PC-3 (cell line): ENCODE measurements at places on chromosomes 2 and 18.

DNA sequence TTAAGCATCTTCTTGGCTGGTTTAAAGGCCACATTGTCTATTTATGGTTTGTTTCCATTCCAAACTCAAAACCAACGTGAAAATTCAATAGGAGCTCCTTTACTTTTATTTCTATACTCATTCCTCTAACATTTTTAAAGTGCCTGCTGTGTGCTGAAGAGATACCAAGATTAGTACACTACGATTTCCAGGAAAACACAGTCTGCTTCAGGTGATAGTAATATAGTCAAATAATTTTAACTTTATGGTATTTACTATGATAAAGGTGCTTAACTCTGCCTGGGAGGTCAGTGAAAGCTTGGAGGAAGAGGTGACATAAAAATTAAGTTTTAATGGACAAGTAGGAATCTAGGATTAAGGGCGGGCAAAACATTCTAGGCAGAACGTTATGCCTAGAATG, 121.4 kb downstream of the KIAA1328 start:
- no peak for DNase-seq

DNA sequence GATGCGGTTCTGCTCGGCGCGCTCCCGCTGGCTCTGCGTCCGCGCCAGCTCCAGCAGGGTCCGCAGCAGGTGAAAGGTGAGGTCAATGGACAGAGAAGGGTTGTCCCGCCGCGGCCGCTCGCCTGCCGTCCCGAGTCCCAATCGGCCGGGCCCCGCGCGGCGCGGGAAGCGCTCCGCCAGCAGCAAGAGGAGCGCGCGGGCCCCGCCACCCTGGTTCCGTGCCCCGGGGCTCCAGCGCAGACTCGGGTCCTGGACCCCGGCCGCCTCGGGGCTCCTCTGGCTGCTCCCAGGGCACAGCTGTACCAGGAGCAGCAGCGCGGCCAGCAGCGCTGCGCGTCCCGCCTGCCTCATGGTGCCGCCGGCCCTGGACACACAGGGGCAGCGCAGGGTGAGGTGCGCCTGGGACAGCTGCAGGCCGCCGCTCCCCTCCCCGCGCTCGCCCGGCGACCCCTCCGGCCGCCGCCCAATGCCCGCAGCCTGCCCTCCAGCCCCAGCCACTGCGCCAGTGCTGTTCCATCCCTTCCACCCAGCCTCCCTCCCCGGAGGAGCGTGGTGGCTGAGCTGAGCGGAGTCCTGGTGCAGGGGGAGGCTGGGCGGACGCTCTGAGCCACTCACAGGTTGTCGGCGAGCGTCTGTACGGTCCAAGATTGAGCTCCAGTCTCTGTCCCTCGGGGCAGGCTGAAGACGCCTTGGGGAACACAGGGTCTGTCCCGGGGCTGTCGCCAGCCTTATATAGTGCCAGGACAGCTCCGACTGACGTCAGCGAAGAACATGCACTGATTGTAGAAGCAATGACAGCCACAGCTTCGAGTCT, 493 bp downstream of the UCN start:
- DNase-seq, result no peak

DNA sequence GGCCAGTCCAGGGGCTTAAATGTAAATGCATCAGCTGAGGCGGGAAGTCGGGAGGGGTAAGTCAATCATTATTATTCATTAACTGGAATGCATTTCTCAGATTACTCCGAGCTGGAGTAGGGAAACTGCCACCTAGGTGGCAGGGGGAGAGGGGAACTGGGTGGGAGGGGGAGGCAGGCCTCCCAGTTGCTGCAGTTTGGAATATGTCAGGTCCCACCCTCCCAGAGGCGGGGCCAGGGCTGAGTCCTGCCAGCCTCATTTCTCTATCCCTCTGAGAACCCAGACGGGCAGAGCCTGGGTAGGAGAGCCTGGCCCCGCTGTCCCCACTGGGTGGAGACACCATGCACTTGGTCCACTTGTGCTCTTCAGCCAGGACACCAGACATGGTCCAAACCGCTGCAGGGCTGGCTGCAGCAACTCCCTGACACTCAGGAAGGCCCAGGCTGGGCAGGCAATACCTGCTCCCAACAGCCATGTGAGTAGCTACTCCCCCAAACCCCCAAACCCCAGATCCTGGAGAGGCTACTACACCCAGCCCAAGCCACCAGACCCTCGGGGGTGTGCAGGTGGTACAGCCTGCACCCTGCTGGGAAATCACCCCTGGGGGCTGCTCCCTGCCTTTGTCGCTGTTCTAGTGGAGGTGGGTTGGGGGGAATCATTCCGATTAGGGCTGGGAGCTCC, at the start of gene GPBAR1:
Gene GPBAR1 (plus strand): TSS at position 274 of the 681 bp plus-strand sequence. CDS start 1,710 bp downstream, outside the sequence.
- no peak for DNase-seq

GRCh38 chr2:109721135-109721534, 73.0 kb upstream of the RGPD5 start:
- no peak for DNase-seq

DNA sequence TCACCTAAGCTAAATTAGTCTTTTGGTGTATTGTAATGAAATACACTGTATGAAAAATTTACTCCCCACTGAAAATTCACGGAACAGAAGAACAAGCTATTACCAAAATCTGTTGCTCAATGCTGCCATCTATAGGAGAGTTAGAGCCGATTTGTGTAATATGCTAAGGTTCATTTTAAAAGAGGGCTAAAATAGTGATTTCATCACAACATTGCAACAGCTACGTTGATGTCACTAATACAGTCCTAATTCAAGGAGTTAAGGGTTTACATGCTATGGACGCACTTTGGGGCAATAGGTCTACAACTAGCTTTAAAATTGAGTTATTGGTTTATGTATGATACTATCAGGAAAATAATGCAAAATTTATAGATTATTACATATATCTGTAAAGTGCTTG, 3.0 kb upstream of the IRS1 start:
- DNase-seq, result peak; percentile 83

- DNase-seq, result peak; percentile 12
These were observed 53.8 kb upstream of the ASB18 start for GRCh38 chr2:236317938-236318396.

GRCh38 chr2:177670791-177671535, 278.4 kb downstream of the AGPS start:
- no peak for DNase-seq

DNA sequence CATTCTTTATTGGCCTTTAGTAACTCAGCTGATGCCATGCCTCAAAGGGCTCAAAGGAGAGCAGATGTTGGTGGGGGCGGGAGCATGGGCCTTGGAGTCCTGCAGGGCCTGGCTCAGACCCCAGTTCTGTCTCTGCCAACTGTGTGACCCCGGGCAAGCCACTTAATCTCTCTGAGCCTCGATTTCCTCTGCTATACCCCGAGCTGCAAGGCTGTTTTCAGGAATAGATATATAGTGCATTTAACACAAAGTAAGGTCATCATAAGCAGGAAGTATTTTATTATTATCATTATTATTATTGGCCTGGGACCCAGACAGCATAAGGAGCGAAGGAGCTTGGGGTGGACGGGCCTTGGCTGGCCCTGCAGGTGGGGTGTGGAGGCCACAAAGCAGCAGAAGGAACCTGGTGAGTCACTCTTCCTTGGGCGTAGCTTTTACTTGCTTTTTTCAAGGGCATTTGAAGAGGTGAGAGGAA, 162.7 kb downstream of the INHBB start:
- DNase-seq, result peak; percentile 29

GRCh38 chr18:35481960-35482366, 15.8 kb downstream of the INO80C start:
- DNase-seq, result peak; percentile 28

DNA sequence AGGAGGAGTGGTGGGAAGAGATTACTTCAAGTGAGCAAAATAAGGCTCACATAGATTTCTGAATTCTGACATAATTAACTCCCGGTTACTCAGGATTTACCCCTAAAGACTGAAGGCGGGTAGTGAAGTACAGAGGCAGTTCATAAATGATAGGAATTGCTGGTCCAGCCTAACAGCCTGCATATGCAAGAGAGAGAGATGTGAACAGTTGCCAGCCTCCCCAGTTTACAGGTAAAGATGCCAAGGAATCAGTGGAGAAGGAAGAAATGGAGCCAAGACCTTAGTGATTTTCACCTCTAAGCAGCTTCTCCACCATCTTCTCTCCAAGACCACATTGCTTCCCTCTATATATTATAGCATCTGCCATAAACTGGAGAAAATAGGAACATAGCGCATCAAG, 91.8 kb upstream of the THUMPD2 start:
- DNase-seq, result no peak

GRCh38 chr2:126966601-126967000, 67.9 kb downstream of the TEX51 start:
- no peak for DNase-seq

DNA sequence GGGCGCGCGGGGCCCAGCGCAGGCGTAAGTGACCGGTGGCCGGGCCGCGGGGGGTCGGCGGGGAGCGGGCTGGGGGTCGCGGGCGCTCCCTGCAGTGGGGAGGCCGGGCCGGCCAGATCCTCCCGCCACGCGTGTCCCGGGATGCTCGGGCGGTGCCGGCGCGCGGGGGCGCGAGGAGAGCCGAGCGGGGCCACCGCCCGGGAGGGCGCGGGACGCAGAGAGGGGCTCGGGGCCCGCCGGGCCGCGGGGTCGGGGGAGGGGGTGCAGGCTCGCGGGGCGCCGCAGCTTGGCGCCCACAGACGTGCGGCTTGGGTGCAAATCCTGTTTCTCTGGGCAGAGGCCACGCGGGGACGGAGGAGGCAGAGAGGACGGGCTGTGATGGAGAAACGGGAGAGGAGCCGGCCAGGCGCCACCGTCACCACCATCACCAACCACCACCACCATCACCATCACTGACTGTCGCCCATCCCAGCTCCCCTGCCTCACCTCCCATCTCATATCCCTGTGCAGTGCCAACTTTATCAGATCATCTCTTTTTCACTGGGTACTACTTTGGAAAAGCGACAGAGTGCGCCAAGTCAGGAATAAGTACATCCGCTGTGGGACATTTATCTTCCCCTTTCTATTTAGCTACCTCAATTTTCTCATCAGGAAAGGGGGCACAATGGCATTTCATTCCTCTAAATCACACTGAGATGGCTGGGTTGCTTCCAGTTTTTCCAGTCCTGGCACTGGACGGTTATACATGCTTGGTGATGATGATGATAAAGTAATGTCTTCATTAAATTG, 97.2 kb upstream of the GPR45 start:
- DNase-seq, result no peak

DNA sequence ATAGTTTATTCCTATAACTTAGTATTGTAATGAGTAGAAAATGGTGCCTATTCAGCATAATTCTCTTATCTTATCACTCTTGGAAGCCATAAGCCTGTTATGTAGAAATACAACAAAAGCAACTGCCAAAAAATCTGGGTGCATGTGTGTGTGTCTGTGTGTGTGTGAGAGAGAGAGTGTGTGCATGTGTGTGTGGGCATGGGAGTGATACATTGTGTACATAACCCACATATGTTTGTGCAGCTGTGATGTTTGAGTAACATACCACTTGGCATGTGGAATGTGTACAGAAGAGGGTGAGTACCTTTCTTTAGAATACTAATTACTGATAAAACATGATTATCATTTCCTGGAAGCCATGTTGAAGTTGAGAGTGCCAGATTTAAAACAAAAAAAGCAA, 642.3 kb upstream of the SYT4 start:
- peak; percentile 14 for DNase-seq

DNA sequence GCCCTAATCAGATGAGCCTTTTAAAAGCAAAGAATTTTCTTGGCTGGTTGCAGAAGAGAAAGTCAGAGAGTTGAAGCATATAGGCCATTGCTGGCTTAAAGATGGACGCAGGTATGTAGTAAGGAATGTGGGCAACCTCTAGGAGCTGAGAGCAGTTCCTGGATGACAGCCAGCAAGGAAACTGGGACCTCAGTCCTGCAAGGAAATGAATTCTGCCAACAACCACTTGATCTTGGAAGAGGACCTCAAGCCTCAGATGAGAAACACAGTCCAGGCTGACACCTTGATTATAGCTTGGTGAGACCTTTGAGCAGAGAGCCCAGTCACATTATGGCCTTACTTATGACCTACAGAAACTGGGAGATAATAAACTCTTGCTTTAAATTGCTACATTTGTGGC, 15.7 kb downstream of the PHOSPHO2 start:
- DNase-seq, result no peak

DNA sequence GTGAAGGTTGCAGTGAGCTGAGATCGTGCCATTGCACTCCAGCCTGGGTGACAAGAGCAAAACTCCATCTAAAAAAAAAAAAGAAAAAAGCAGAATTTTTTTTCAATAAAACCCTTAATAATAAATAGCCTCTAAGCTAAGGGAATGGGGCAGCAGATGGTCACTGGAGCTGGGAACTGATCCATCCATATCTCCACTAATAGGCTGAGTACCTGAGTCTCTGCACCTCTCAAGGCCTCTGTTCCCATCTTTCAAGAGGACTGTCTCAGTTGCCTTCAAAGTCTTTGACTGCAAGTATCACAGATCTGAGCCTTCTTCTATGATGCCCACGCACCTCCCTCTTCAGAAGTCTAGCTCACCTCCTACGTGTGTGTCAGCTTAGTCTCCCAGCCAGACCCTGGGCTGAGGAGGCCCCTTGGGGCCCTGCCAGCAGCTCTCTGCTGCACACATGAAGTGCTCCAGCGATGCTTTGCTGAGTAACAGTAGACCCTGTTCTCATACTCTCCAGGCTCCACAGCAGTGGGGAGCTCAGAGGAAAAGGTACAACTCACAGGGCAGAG, 32.9 kb downstream of the ST8SIA5 start:
- no peak for DNase-seq

- DNase-seq, result no peak
These were observed 36.0 kb downstream of the SMAD7 start for GRCh38 chr18:48914581-48915251.

GRCh38 chr2:79887747-79888374, 375.0 kb downstream of the CTNNA2 start:
- peak; percentile 73 for DNase-seq

- DNase-seq, result peak; percentile 83
These were observed 2.9 kb upstream of the RBBP8 start for GRCh38 chr18:22930089-22930713.

- DNase-seq, result no peak
These were observed 135.8 kb upstream of the LTBP1 start for GRCh38 chr2:32810909-32811495.

- no peak for DNase-seq
These were observed 66.9 kb upstream of the TRIB2 start for GRCh38 chr2:12649602-12650400.

- peak; percentile 78 for DNase-seq
These were observed 56.1 kb upstream of the SLC35G4 start for GRCh38 chr18:11553098-11553940.

- no peak for DNase-seq
These were observed 32.1 kb downstream of the SPC25 start for GRCh38 chr2:168858146-168858545.

GRCh38 chr2:9867881-9868280, 24.6 kb downstream of the TAF1B start:
- DNase-seq, result no peak

GRCh38 chr18:46910856-46911255, 6.5 kb downstream of the PIAS2 start:
- no peak for DNase-seq

DNA sequence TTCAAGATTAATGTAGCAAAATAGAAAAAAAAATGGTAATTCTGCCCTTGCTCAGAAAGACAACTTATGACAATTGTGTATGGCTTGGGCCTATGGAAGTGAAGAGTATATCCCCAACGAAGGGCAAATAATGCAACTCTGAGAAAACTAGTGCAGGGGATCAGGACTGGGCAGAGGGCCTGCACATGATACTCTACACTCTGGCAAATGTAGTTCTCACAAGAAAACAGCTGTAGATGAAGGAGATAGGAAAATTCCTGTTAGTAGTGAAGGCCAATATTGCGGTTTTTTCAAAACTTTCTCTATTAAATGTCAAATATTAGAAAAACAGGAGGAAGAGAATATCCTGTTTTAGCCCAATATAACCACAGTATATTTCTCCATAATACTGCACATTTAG, 77.8 kb downstream of the SCN9A start:
- DNase-seq, result no peak
